ENCODE measurements at places on chromosomes 1 and 21.

GRCh38 chr1:34278211-34278610 lies 101.5 kb downstream of the C1orf94 start:
- DNase-seq, result no peak

- DNase-seq, result no peak
These were observed 320.0 kb downstream of the PCP4 start for GRCh38 chr21:40187244-40187643.

- no peak for DNase-seq
These were observed 32.6 kb upstream of the HTR1D start for GRCh38 chr1:23249787-23250454.

DNA sequence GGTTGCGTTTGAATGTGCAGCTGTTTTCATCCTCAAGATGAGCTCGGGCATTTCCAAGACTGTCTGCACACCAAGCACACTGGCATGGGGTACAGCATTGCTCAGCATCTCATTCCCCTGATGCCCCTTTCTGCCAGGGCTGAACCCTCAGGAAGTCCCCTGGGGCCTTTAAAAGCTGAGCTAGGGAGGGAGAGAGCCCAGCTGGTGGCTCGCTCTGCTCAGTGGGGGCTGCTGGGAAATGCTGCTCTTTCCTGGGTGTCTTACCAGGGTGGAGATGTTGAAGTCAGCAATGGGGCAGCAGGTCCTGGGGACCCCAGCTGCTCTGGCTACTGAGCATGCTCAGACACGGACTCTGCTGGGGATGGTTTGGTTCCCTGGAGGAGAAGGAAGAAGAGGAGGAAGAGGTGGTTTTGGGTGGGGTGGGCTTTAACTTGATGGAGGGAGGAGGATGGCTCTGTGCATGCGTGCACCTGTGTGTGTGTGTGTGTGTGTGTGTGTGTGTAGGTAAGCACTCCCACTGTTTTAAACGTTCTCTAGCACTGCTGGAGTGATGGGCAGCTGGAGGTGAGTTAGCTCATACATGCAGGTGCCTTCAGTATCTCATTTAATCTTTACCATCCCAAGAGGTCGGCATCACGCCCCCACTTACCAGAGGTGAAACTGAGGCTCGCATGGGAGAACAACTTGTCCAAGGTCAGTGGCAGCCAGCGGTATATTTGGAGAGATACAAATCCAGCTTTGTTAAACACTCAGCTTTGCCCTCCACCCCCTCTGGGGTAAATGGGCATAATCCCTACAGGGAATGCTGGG lies 40.9 kb downstream of the ACTL8 start:
- DNase-seq, result no peak

DNA sequence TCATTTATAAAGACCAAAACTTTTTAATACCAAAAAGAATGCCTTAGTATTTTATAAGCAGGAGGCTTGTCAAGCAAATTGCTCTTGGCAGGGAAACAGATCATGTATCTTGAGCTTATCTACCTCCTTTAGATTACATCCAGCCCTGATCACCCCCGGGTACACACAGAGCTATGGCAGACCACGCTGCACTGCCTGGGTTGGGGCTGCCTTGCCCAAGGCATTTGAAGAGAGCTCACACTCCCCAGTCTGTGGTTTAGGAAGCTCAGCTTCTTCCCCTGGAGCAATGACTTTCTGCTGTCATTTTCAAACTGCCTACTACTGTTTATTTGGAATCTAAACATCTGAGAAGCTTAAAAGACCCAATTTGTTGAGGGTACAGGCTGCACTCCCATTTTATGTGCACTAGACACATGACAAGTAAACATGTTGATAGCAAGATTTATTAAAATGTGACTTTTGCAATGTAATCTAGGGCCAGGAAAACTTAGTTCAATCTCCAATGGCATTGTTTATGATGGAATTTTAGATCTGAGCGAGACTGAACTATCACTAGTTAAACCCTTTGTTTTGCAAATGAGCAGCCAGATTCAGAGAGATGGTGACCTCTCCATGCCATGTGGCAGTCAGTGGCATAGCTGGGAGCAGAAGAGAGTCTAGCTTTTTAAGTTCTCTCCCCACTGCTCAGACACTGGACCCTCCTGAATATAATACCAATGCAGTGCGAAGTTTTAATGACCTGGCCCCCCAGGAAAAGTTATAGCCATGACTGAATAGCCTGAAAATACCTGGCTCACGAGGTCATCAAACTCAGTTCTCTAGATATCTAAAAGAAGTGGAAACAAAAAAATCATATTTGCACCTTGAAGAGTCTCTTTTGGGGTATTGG lies 214.9 kb downstream of the HLX start:
- no peak for DNase-seq
